Glomerular endothelial cell (primary cell): ENCODE measurements at places on chromosomes 12 and 14.

DNA sequence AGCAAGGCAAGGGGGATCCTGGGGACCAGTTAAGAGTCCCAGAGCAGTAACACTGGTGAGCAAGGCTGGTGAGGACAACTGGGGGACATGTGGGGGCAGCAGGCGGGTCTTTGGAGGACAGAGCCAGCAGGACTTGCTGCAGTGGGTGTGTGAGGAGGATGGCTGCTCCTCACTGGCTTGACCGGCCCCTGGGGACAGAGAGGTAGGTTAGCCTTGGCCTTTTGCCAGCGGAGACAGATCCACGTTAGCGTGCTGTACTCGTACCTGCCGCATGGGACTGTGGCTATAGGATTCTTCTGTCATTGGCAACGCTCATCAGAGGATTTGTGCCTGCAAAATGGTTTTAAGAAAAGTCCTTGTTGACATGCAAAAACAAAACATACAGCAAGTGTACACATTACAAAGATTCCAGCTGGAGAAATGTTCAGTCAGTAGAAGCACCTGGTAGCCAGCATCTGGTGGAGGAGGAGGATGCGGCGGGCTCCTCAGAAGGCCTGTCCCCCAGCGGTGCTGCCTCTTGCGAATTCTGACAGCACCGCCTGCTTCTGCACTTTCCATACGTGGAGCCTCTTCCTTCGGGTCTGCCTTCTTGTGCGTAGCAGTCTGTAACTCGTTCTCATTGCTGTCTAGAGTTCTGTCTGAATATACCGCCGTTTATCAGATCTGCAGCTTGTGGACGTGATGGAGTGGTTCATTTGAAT, 91.3 kb downstream of the EP400 start:
- DNase-seq: no peak

DNA sequence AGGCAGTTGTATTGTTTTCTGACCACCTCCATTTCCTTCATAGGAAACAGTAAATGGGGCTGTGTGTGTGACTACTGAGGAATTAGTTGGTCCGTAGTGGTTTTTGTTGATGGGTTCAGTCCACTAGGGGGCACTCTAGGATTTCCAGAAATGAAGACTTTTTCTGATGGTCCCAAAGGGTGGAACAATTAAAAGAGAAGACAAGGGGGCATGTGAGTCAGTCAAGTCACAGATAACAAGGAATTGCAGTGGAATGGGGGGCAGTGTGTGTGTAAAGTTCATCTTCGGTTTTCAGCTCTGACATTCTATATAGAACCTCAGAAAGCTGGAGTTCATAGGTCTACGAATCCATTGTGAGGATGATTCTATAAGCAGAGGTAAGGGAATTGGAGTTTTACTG, 186.6 kb upstream of the OR4E1 start:
- no peak for DNase-seq

DNA sequence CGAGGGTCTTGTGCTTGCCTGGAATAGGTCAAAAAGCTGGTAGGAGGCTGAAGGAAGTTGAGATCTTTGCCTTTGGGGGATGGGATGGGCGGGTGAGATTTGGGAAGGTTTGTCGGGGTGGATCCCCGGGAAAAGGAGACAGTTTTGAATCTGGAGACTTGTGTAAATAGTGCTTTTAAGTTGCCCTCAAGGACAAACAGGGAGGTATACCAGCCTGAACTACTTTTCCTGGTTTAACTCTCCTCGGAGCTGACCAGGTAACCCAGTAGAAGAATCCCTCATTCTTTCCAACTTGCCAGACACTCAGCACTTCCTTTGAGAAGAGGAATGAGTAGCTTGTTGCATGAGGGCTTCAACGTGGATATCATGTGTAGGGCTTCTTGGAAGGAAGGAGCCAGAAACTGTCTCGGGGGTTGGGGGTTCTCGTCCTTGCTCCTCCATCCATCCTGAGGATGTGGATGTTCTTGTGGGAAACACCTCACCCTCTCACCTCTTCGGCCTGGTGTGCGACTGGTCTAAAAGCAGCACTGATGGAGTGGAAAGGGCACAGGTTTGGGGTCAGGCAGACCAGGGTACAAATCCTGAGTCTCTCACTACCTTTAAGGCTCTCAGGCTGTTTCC, 1.9 kb downstream of the TEAD4 start:
- DNase-seq: no peak

- DNase-seq: no peak
These were observed 56.0 kb downstream of the PLEKHG3 start for GRCh38 chr14:64760146-64760755.

DNA sequence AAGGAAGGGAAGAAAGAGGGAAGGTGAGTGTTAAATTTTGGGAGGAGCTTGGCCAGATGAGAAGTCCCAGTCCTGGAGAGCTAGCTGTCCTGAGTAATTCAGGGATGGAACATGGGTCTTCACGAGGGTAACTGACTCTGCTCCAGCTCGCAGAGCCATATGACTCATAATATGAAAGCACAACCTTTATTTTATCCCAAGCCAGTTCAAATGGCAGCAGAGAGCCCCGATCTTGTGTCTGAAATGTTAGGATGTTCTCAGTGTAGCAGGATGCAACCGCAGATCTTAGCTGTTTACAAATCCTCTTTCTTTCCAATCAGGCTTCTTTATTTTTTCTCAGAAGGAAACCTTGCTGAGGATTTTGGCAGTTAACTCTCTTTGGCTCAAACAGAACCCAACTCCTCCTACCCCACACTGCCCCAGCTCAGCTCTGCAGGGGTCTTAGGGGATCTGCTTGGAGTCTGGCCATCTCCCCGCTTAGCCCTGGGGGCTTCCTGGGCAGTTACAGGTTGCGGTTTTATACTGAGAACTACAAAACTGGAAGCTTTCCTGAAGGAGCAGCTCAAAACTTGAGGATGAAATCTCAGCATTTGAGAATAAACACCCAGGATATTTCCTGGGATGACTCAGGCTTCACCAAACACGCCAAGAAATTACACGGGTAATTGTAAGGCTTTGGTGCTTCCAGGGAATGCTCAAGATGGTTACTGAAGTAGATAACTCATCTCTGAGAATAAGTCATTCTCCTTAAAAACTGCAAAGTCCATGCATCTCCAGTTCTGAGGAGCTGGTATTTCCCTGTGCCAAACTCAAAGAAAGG, 92.5 kb downstream of the VCPKMT start:
- DNase-seq: no peak

DNA sequence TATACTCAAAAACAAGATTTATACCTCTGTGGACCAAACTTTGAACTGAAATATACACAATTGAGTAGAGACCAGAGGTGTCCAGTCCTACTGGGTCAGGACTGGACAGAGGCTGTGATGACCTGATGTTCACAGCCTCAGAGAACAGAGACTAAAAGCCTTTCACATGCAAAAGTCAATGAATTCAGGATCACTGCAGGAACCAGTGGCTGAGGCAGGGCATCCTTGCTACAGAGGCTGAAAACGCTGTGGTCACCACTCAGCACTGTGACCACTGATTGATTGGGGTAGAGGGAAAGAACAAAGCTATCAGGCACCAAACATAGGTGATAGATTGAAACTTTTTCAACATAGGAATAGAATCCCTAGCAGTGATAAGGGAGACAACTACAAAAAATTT, 25.1 kb downstream of the GRIP1 start:
- no peak for DNase-seq

- DNase-seq: no peak
These were observed 22.7 kb downstream of the CGRRF1 start for GRCh38 chr14:54532111-54533012.

DNA sequence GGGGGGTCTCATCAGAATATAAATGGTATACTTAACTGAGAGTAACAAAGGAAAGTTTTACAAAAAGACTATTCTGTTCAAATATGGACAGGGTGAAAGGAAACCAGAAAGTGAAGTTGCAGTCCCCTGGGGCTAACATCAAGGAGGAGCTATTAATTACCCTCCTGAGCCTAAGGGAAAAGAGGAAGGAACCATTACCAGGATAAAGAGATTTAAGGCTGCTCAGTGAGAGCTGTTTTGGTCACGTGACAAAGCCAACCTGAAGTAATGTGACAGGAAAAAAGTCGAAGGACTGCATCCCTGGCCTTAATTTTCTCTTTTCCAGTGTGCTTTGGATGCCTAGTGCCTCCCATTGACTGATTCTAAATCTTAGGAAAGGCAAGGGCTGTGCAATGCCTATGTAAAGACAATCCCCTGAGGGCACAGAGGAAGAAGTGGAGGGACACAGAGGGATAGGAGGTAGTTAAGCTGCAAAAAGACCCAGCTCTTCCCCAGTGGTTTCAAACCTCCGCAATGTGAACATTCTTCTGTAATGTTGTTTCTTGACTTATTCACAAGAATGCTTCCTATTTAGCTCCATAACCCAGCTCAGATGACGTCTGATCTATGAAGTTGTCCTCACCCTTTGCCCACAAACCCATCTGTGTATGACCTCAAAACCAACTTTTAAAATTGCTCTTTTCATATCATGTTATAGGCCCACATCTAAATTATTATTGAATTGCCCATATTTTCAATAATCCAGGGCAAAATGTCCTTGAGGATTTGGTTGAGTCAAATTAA, 187.7 kb upstream of the DCN start:
- DNase-seq: no peak

DNA sequence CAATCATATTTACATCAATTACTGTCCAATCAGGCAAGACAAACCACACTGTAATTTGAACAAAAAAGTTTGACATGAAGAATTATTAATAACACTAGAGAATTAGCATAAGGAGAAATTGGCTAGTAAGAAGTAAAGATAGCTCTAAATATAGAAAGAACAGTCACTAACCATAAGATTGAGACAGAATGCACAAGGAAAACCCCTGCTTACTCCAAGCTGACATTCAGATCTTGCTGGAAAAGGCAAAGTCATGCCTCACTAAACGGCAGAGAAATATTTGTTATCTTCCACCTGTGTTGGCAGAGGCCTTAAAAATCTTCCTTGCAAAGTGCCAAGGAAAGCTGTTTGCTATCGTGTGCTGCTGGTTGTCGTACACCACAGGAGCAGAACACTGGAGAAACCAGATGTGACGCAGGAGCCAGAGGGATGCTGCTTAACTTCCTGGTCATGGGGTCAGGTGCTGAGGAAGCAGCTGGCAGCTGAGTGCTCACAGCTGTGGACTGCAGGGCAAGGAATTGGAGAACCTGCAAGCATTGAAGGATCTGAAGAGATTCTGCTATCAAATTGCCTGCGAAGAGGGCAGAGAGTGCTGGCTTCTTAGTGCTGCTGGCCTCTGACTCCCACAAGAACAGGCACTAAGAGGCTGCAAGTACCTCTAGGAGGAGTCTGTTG, 1323.3 kb downstream of the LRFN5 start:
- no peak for DNase-seq

DNA sequence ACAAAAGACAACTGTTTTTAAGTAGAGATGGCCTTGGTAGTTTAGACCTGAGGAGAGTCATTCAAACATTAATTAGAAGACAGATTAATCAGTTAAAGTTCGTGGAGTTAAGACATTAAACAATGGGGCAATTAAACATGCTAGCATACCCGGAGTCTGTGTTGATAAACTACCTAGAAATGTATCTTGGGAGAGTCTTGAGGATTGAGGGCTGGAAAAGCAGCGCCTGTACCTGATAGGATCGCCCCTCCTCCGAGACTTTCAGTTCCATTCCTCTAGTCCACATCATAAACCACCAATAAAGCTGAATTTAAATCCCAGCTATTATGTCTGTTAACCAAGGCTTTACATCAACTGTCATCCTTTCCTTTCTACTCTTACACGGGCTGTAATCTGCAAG, 1.0 kb upstream of the KRAS start:
- no peak for DNase-seq

DNA sequence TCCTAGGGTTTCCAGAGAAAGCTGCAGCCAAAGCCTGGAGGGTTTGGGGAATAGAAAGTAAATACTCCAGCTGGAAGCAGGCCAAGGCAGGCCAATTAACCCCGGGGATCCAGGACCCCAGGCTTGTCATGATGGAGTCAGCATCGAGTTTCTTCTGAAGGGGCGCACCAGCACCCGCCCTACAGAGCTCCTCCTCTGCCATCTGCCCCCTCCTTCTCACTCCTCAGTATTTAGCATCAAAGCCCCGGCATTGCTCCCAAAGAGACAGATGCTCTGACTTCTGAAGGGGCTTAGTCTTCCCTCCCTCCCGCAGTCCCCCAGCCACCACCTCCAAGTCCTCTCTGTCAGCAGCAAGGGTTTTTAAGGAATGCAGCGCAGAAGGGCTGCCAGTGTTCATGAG, 285.1 kb upstream of the NOS1 start:
- DNase-seq: no peak

DNA sequence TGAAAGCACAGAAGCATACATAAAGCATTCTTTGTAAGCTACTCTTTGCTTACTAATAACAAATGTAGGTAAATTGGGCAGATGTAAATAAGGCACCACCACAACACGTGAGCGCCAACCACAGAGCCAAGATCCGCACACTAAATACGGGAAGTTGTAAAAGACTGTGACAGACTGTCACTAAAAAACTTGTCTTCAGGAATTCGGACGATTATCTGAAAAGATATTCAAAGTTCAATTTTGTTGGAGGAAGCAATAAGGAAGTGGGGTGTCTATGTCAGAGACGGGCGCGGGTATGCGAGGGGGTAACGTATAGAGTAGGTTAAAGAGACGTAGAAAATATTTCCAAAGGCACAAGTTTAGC, 1.5 kb upstream of the HSP90B1 start:
- no peak for DNase-seq

DNA sequence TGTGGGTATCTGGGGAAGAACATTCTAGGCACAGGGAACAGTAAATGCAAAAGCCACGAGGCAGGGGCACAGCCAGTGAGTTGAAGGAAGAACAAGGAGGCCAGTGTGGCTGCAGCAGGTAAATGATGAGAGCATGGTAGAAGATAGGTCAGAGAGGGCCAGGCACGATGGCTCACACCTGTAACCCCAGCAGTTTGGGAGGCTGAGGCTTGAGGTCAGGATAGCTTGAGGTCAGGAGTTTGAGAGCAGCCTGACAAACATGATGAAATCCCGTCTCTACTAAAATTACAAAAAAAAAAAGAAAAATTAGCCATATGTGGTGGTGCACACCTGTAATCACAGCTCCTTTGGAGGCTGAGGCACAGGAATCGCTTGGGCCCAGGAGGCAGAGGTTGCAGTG, 86.7 kb upstream of the ESRRB start:
- DNase-seq: no peak

DNA sequence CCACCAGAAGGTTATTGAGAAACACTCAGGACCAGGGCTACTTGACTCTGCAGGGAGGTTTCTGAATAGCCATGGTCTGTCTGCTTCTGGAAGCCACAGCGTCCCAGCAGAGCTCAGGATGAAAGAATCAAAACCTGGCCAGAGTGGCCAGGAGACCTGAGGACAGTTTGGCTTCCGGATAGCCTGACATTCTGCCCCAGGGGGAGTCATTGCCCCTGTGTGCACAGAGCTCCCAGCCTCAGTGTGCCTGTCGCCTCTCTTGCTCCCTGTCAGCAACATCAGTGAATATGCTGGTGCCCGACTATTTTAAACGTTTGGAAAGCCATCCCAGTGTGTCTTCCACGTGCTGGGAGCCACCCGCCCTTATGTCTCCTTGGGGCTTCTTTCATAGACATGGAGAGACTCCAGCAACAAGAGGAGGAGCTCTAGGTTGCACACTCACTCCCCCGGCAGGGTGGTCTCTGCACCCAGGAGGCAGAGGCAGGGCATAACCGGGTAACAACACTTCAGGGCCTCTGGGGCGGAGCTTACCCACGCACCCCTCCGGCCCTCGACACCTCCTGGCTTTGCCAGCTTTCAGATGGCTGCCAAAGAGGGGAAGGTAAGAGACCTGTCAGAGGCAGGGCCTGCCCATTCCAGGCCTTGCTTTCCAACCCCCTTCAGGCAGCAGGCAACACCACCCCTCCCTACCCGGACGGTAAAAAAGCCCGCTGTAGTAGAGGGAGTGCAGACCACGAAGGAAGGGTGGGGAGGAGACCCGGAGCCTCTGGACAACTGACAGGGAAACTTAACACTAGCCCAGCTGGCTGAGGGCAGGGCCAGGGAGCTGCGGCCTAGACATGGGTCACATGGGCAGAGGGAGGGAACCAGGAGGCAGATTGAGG, 19.0 kb upstream of the SLC6A12 start:
- no peak for DNase-seq

- DNase-seq: no peak
These were observed 8.8 kb upstream of the C12orf42 start for GRCh38 chr12:103504606-103505005.
